ENCODE measurements at places on chromosomes 16 and 17. TPM values are rescaled to one million over a fixed set of nuclear protein-coding genes. Genes with fewer than 3 reads are reported as not detected.

Gene SGCA
- total RNA-seq: 155 TPM

Gene TUBB3
- total RNA-seq: 2.4 TPM

DNA sequence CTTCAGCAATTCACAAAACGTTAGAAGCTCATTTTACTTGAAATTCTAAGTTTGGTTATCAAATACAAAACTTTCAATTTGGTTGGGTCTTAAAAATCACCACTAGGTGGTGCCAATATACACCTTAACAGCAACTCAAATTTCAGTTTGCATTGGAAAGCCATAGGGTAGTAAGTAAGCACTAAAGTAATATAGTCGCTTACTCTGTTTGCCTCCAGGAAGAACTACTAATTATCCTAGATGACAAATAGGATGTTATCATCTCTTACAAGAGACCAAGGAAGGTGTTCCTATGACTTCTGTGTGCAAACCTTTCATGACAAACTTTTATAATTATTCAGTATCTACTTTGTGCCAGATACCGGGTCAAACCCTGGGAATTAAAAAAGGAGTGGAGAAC, 93.3 kb downstream of the MYO1D start:
- H3K27ac ChIP-seq: no peak overlapping the region
- no peak for DNase-seq
- no peak overlapping the region for H3K4me3 ChIP-seq
- no peaks in the 10 kb centered on the region for H3K27me3 ChIP-seq
- no peaks in the 10 kb centered on the region for H3K36me3 ChIP-seq

GRCh38 chr16:85291302-85292148, 179.3 kb upstream of the CIBAR2 start:
- H3K27me3 ChIP-seq: no peaks in the 10 kb centered on the region
- H3K4me3 ChIP-seq: no peak overlapping the region
- peak overlapping the region; percentile 28 for H3K27ac ChIP-seq
- peaks cover 7% of the 10 kb centered on the region for H3K4me1 ChIP-seq

GRCh38 chr17:78529871-78530670, 47.1 kb downstream of the DNAH17 start:
- no peaks in the 10 kb centered on the region for H3K36me3 ChIP-seq
- no peaks in the 10 kb centered on the region for H3K4me1 ChIP-seq
- H3K4me3 ChIP-seq: no peak overlapping the region
- no peak for DNase-seq

DNA sequence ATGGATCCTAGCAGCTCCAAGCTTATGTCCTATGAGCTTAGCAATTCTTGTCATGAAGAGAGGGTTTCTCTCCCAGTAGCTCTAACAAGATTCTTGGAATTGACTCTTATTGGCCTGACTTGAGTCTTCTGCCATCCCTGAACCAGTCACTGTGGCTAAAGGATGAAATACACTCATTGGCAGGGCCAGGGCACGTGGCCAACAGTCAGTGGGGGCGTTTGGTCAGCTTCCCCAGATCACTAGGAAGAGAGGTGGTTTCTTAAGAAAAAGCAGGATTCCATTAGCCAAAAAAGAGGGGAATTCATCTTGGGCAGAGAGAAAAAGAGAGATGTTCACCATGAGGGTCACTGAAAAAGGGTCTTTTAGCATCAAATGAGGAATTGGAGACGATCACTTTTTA, 363.2 kb downstream of the SNX29 start:
- H3K4me3 ChIP-seq: no peak overlapping the region
- H3K36me3 ChIP-seq: no peaks in the 10 kb centered on the region
- H3K4me1 ChIP-seq: peaks cover 21% of the 10 kb centered on the region

GRCh38 chr16:81641395-81642106, 137.5 kb upstream of the PLCG2 start:
- no peaks in the 10 kb centered on the region for H3K27me3 ChIP-seq
- H3K27ac ChIP-seq: no peak overlapping the region

Data from heart right ventricle (tissue), 16 donors.